Osteocyte (in vitro differentiated cells): ENCODE measurements at places on chromosomes 2 and 18. TPM values are rescaled to one million over a fixed set of nuclear protein-coding genes. Genes with fewer than 3 reads are reported as not detected.

The PCARE gene
- not detected in 2 replicates for total RNA-seq

The NGEF gene
- 0.26 and 0.27 TPM in 2 replicates for total RNA-seq

The CCDC85A gene
- total RNA-seq, result 1.5 and 1.7 TPM in 2 replicates

- DNase-seq, result no peak
Observed at GRCh38 chr2:223943561-223944008, 1.6 kb downstream of the WDFY1 start.

GRCh38 chr18:48555465-48555995 is 16.7 kb downstream of the CTIF start:
- no peak for DNase-seq
